Activated CD4-positive, alpha-beta T cell treated with anti-CD3 and anti-CD28 coated beads for 1 hour (primary cell): ENCODE measurements at places on chromosomes 3 and 15.
A peak's percentile ranks its signal among the peaks of the same experiment; 100 is the strongest.

GRCh38 chr3:185537369-185537970 is 14.9 kb downstream of the LIPH start:
- DNase-seq = no peak

DNA sequence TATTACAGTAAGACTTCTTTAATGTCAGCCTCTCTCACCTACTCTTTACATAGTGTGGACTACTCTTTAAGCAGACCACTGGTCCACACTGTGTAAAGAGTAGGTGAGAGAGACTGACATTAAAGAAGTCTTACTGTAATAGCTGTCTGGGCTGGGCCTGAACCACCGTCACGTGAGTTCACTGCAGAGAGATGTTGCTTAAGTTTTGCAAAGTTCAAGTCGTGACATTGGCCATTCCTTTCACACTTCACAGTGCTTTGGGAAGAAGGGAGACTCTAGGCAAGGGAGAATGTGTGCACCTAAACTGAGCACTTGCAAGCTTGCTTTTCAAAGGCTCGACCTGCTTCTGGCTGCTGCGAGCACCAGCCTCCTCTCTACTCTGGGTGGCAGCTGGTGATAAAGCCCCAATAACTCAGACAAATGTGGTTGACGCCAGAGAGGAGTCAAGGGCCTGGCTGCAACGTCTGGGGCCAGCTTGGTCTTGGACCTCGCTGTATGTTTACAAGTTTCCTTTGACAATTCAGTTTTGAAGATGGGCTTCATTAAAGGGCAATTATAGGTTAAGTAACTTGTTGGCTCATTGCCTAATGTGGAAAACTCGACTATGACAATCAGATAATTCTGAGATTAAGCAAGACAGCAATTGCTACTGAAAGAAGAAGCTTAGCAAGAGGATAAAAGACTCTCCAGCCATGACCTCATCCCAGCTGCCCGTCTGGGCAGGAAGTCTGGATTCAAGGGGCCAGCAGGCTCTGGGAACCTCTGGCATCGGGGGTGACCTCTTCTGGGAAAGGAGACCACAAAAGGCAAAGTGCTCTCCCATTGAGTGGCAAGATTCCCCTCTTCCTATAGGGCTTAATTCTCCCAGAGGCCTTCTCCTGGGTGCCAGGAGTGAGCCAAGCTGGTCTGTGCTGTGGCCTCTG is 242.1 kb upstream of the TLE3 start:
- DNase-seq = no peak

DNA sequence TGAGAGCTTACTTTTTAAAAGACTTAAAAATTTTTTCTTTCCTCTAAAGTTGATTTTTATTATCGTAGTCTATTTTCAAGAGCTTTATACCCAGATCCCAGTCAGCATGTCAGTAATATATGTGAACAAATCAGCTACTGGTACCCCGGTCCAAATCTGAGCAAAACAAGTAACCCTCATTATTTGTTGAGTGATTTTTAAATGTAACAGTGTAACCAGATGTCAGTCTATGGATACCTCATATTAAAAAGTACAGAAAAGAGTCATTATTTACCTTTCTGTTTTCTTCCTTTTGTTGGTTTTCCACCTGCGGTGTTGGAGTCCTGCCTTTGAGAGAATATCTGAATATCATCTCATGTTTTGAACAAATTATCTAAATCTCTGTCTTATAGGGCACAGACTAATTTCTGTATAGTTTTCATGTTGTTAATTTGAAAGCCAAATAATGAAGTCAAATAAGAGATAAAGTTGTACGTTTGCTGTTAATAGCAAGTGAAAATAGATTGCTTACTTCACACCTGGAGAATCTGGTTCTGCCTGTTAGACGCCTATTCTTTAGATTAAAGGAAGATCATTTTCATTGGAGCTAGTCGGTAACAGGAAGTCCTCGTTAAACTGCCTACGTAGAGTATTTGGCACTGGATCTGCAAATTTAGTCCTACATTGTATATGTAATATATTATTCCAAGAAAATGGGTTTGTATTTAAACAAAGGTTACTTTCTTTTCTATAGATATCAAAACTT is at the start of gene STX19:
Gene STX19 (minus strand): TSS at position 505 of the 745 bp plus-strand sequence. CDS start 13,328 bp downstream, outside the sequence.
- no peak for DNase-seq

DNA sequence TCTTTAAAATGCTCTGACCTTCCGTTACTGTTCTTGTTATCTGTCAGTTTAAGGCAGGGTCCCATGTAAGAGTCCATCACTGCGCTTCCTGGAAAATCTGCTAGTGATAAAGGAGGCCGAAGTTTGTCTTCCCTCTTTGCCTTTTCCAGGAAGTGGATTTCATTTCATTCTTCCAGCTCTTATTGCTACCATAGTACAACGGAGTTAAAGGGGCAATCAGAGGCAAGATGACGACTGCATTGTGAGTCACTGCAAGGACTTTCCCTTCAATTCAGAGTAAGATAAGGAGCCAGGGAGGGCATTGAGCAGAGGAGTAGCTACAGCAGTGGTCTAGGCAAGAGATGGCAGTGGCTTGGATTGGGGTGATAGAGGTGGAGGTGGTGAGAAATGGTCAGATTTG is 17.2 kb upstream of the DET1 start:
- no peak for DNase-seq

GRCh38 chr15:96349034-96349856 is 18.7 kb downstream of the NR2F2 start:
- DNase-seq = no peak

DNA sequence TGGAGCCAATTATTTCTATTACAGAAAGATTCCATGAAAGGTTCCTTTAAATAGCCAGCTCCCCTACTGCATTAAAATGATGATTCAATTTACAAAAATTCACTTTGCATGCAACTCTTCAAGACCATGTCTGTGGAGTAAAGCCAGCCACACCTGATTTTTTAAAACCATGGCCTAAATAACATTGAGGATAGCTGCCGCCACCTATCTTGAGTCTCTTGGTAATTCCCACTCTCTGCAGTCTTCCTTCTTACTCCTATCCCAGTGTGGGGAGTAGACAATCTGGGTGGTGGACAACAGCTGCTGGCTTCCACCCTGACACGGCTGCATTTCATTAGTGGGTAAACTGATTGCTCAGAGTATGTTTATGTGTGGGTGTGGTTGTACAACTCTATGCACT is 10.7 kb downstream of the LRTM1 start:
- no peak for DNase-seq

DNA sequence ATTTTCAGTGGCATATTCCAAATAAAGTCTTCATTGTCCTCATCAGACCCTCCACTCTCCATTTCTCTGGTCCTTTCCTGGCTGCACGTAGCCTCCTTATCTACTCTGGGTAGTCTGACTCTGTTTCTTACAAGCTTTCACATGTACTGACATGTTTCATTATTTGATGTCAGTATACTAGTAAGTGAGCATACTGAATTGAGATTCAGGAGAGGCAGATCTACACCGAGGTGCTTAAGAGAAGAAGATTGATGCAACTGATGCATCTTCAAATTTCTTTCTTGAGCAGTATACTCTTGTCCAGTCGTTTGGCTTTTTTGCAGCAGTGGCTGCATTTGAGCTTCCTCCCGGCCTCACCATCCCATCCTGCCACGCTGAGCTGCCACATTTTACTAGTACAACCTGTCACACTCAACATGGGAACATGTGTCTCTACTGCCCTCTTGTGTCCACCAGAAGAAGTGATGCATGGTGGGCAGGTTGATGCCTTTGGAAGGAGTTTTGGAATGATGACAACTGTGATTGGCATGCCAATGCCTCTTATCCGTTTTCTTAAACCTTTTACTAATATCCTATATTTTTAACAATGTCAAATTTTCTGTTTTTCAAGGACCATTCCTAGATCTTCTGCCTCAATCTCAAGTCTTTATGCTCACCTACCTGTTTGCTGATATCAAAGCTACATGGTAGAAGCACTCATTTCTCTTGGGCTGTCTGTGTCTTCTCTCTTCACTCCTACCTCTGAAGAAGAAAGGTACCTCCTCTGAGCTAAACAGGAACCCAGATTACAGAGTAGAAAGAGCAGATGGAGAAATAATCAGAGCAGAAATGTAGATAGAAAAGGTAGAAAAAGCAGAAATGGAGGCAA is 38.7 kb downstream of the GUCA1C start:
- DNase-seq = peak; percentile 34

- DNase-seq = no peak
Measured at GRCh38 chr15:48406911-48407310, 75.7 kb downstream of the DUT start.

DNA sequence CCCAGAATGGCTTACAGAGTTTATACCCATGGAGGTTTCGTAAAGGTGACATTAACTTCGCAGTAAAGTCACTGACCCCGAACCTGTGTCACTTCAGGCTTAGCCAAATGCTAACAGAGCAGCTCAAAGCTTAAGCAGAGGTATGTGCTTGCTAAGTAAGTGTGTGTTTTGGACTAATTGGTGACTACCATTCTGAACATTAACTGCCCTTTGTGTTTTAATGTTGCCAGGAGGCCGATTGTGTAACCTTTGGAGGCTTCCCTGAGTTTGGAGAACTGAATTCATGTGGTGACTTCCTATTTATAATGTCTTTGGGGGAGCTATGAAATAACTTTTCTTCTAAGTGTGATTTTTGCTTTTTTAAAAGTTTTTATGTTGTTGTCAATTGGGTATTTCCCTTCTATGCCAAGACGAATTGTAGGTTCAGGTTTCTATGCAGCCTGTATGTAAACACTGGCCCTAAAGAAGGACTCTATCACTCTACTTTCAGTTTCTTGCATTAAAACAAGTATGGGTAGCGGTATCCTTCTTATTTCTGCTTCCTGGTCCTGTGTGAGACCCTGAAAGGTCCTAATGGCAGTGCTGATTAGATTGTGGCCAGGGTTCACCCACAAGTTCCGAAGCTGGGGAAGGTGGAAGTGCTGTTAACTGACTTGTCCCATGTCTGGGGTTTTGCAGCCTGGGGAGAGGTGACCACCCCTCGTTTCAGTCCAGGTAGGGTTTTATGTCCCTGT is 86.3 kb downstream of the IGF1R start:
- DNase-seq = no peak

DNA sequence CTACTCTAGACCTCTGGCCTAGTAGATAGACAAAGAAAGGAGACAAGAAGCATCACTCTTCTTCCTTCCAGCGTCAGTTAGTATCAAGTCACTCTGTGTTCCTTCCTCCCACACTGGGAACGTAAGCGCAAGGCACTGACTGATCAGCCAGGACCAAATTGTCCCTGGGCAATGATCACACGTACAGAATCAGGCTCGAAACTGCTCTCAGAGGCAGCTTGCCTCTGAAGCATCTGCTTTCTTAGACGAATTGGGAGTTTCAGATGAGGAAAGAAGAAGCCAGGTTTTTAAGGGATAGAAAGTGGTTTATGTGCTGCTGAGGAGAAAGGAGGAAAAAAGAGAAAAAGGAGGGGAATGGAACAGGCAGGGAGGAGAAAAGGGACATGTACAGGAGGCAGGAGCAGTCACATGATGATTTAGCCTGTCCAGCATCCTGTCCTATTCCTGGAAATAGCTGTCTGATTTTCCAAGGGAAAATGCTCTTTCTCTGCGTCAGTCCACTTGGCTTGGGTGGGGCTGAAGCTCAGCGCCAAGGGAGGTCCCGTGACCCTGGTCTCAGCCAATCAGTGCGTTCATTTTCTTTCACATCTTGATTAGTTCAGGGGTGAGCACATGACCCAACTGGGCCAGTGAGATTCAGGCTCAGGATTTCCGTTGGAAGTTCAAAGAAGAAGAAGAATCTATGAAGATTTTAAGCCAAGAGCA is 102.0 kb upstream of the PRICKLE2 start:
- DNase-seq = no peak

- no peak for DNase-seq
Measured at GRCh38 chr3:20637729-20638128, 451.7 kb upstream of the SGO1 start.

DNA sequence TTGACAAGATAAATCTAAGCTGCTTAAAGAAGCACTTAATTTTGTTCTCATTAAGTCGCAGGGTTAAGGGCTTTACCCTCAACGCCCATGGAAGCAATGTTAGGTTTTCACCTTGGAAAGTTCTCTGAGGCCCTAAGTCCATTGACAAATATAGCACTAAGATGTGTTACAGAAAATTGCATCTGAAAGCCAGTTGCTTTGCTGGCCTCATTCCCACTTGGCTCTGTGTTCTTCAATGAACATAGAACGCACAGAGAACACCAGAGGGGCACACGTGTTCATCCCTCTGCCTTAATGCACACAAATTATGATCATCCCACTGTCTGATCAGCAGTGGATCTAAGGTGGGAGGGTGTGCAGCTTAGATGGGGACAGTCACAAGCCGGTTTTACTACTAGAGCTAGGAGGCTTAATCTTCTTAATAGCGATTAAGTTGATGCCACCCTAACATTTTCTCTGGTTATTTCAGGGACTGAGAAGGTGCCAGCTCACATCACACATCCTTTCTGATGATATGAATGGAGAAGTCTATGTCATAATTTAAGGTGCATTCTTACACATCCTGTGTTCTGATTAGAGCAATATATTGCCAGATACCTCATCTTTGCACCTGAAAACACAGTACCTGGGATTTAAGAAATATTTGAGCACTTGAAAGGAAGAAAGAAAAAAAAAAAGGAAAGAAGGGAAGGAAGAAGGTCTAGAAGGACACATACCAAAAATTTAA is 224.4 kb upstream of the ICE2 start:
- no peak for DNase-seq

DNA sequence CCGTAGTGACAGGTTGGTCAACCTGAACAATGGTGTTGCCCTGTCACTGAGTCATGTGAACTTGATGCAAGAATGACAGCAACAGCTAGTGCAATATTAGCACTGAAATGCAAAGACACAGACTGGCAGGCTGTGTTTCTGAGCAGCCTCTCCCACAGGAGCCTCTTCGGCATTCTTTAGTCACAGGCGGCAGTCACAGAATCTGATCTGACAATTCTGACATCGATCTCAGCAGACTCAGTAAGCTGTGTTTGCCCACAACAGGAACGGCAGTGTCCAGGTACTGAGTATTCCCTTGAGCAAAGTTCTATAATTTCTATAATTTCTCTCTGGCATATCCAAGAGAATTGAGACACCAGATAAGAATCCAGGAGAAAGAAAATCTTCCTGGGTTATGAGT is 776.8 kb downstream of the GRM7 start:
- DNase-seq = no peak

DNA sequence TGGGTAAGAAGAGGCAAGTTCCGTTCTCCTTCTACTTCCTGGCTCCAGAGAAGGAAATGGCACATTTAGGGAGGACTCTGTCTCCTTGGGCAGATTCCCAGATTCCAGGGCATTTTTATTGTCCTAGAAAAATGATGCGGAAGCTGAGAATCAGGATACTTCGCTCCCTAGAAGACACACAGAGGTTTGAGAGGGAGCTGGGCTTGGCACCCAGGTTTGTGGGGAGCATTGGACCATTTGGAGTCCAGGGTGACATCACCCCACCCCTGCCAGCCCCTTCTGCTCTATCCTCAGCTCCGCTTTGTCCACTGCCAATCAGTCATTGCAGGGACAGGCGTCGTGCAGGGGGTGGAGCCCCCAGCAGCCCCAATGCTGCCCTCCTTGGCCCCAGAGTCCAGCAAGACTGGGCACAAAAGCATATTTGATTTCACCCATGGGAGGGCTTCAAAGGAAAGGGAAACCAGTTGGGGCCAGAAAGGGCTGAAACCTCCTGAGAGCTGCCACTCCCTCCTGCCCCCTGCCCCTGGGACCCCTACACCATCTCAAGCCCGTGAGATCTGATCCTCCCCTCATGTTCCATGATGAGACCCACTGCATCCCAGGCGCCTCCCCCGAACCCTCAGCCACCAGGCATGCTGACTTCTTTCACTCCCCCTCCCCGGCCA is 129.8 kb upstream of the MEF2A start:
- no peak for DNase-seq
